NCI-H2029 treated with DMSO at 0.1 percent for 48 hours (cell line): ENCODE measurements at places on chromosomes 3 and 15.

- no peak for DNase-seq
These were observed 18.2 kb upstream of the ACOX2 start for GRCh38 chr3:58555203-58555602.

DNA sequence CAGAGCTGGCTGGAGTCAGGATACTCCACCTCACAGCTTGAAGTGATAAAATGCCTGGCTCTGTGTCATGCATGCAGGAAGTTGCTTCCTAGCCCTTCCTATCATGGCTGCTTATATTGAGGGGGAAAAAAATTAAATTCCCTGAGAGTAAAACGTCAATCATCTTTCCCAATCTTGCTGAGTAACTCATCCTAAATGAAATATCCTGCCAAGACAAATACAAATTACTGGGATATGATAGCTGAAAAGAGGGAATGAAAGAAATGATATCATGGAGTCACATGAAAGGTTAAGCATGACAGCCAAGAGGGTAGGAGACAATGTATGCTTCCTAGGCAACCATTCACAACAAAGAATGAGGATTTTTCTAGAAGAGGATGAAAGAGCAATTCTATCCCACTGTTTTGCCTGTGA lies 110.6 kb downstream of the ABI3BP start:
- DNase-seq = no peak

GRCh38 chr3:19427422-19428149 lies 279.3 kb downstream of the KCNH8 start:
- no peak for DNase-seq

GRCh38 chr3:189500299-189500698 lies 130.9 kb upstream of the TP63 start:
- DNase-seq = no peak

- no peak for DNase-seq
These were observed 175.9 kb downstream of the THRB start for GRCh38 chr3:24318677-24319287.

DNA sequence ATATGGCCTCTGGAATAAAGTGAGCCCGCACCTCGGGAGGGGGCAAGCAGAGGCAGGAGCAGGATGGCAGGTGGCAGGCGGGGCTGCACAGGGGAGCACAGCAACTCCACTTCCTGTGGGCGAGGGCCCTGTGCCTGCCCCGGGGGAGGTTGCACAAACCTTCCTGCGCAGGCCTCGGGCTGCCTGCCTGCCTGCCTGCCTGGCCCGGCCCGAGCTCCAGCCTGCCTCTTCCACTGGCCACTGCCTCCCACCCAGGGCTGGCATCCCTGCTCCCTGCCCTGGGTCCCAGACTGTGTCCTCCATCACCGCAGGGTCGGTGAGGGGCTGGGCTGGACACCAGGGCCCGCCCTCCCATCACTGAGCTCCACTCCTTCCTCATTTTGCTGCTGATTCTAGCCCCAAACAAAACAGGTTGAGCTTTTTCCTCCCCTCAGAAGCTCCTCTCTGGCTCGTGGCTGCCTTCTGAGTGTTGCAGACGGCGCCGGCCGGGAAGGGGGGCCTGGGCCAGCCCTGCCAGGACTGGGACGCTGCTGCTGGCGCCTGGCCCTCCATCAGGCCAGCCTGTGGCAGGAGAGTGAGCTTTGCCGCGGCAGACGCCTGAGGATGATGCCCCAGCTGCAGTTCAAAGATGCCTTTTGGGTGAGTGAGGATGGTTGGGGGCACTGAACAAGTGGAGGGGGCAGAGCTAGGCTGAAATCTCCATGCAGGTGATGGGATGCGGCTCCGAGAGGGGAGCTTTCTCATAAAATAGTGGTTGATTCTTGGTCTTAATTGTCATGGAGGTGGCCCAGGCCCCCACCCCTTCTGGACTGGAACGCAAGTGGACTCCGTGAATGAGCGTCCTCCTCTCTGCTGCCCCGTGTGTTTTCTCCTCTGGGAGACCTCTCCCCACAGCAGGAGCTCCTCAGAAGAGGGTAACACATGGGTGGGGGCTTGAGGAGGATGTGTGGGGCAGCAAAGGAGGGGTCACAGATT lies at the start of gene PSTPIP1:
Gene PSTPIP1 (plus strand): TSS at position 156 of the 975 bp plus-strand sequence. CDS start 448 bp downstream, at position 604.
- DNase-seq = no peak

DNA sequence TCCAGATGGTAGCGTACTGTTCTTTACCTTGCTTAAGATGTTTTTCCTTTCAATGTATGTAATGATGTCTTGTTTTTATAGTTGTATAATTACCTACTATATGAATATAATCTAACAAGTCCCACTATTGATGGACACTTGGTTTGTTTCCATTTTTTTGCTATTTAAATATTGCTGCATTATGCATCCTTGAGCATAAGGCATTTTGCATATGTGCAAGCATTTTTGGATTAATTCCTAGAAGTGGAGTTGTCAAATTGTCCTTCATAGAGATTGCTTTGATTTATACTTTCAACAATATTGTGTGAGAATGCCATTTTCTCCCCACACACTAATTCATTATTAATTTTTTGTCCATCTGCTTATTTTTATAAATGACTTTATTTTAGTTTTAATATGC lies 17.7 kb downstream of the TOPAZ1 start:
- no peak for DNase-seq

- DNase-seq = no peak
These were observed 40.3 kb downstream of the IL1RAP start for GRCh38 chr3:190554197-190554596.

DNA sequence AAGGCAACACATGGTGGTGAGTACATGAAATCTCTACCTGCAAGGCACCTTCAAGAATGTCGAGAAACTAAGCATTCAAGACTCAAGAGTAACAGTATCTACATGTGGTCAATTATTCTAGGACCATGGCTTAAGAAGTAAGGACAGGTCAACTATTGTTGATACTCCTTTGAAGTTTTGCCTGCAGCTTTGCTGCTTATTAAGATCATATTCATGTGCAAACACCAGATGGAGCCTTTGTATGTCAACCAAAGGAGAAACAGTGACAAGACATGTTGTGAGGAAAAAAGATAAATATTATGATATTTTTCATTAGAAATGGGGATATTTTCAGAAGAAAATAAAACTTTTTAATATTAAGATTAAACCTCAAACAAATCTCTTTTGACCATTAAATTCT lies 52.3 kb upstream of the FGF7 start:
- no peak for DNase-seq

DNA sequence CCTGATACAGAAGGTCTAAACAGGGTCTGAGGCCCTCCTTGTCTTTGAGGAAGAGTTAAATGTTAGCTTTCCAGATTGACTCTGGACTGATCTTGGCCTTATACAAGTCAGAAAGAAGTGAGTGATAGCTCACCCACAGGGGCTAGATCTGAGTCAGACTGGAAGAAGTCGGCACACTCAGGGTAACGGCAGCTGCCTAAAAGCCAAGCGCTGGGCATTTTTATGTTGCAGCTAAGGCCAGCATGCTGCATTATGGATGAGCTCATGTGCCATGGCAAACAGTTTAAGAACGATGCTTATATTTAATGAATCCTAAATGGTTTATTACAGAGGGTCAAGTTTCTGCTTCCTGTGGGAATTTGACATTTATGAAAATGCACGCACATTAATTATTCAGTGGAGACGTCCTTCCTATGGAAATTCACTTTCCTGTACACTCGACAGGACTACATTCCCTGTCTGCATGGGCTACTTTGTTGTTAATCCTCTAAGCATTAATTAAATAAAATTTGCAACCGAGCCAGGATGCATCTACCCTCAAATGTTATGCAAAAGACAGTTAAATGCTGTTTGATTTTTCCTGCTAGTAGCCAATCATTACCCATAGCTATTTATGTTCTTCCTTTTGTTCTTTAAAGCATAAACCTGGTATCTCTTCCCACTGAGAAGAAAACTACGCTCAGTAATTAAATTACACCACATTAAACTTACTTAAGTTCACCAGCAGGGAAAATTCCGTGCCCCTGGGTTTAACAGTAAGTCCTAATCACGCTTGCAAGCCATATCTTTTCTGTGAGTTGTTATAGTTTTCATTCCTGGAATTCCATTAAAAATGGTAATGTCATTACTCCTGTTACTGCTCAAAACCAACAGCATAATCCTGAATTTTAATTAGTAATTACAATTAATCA lies 762.7 kb upstream of the CFAP20DC start:
- no peak for DNase-seq

- DNase-seq = no peak
These were observed 5.4 kb upstream of the CCDC174 start for GRCh38 chr3:14646131-14646573.

DNA sequence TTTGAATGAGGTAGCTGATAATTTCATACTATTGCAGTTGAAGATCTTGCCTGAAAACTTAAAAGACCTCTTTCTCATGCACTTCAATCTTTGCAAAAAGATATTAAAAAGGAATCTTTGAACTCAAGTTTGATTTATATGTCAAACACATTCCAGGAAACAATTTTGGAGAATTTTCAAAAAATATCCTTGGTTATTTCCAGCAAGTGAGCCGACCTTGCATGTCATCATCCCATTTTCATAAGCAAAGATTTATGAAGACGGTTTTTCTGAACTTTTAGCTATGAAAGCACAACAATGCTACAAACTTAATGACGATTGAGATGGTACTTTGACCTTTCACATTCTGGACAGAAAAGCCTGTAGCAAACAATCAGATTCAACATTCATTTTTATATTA lies 95.6 kb downstream of the RFX7 start:
- DNase-seq = no peak

GRCh38 chr15:36358523-36358922 lies 220.9 kb upstream of the CDIN1 start:
- no peak for DNase-seq

DNA sequence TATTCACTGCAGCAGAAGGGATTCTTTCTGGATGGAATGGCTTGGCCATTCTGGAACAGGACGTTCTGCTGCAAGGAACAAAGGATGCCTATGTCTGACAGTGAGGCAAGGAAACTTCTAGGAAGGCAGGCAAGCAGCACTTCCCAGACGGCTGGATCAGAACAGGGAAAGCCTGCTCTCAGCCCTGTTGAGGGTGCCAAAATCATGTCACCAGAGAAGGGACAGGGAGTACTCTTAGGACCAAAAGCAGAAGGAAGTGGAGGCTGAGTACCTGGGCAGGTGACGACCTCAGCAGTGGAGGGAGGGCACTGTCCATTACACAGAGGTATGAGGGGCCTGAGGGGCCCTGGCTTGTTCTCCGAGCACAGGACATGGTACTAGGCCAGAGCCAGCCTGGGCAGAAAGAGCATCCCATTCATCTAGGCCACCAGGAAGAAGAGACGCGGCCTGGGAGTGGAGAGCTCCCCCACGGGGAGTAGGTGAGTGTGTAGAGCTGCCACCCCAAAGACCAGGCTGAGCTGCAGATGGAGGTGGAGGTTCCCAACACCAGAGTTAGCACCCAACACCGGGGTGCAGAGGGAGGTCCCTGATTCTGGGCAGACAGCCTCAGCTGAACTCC lies 9.6 kb downstream of the KLF15 start:
- no peak for DNase-seq

GRCh38 chr3:168285506-168285905 lies 189.8 kb upstream of the GOLIM4 start:
- no peak for DNase-seq

GRCh38 chr3:38878646-38879045 lies 62.6 kb upstream of the SCN10A start:
- DNase-seq = no peak

GRCh38 chr3:85576697-85577200 lies 618.0 kb downstream of the CADM2 start:
- DNase-seq = no peak

- DNase-seq = no peak
These were observed 61.0 kb downstream of the ABTB1 start for GRCh38 chr3:127733781-127734180.

GRCh38 chr15:48084759-48085590 lies 35.8 kb upstream of the SLC24A5 start:
- DNase-seq = no peak

DNA sequence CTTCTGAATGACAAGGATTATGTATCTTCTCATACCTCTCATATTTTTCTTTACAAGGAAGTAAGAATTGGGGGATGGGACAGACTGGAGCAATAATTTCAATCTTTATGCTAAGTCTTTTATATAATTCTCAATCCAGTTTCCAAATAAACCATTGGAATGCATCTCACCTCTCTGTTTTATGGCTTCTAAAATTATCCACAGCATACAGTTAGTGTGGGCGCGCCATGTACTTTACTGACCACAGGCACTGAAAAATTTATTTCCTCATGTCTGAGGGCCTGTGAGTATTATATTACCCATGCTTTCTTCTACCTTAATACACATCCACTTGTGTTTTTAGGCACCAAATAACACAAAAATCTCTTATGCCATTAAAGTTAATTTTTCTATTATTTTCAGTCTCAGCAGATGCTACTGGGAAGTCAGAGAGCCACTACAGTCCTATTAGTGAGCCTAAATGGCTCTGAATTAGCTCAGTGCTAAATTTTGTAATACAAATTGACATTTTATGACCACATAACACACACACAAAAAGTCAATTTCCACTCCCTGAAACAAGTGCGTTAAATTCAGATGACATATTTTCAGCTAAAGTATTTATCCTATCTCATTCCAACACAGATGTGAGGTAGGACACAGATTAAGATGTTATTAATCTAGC lies 39.3 kb downstream of the SLITRK3 start:
- DNase-seq = no peak

DNA sequence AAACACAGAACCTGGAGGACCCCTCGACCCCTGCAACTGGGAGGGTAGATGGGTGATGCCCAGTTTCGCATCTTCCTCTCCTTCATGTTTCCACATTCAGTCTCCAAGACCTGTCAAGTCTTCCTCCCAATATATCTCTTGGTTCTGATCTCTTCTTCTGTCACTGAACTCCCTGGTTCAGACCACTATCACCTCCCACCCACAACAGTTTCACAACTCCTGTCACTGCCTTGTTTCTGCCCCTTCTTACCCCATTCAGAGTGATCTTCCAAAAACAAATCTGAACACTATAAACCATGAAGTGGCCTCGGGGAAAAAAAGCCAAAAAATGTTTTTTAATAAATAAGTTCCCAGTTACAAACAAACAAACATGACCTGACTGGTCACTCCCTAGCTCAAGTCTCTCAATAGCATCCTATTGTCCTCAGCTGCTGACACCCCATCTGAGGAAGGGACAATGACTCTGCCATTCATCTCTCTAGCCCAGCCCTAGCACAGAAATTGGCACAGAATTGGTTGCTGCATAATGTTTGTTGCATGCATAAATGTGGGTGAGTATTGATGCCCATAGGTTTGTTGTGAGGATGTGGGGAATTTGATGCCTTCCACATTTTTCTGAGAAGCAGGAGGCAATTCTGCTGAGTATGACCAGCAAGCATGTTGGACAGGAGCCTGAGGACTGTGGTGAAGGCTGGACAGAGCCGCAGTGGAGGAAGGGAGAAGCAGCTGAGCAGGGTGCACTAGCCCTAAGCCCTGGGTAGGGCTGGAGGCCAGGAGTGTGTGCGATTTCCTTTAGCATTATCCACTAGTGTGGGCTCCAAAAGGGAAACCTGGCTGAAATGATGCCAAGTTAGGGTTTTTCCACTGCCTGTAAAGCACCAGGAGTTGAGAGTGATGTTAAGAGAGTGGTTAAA lies 12.2 kb upstream of the XYLB start:
- DNase-seq = no peak

DNA sequence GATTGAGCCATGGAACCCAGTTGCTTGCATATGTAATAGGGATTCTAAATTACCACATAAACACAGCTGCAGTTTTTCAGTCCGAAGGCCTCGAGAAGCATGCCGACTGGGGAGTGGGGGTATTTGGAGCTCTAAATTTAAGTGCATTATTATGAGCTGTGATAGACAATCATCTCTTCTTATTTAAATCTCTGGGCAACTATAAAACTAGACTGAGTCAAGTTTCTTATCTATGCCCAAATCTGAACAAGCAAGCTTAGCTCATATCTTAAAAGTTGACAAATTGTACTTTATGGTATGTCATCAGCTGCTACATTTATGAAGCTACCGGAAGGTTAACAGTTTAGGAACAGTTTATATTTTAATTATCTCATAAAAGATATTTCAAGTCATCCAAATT lies 19.5 kb upstream of the THRB start:
- no peak for DNase-seq
